Calu3 (cell line): ENCODE measurements at places on chromosomes 5 and 9. TPM values are rescaled to one million over a fixed set of nuclear protein-coding genes. Genes with fewer than 3 reads are reported as not detected.
A peak's percentile ranks its signal among the peaks of the same experiment; 100 is the strongest.

DNA sequence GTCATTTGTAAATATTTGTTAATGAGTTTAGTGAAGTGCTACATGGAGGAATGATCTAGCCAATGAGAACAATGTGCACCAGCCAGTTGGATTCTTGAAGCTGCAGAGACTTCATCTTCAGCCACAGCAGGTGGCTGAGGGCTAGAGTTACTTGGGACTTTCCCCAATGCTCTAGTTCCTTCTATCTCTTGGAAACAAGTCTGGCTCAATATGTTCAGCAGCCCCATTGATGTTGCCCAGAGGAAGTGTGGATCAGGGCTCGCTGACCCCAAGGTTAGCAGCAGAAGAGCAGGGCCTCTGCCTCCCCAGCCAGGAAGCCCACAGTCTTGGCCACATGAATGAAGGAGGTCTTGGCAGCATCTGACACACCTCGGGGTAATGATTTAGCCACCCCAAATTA, 117.5 kb downstream of the SLC1A3 start:
- DNase-seq = no peak

Gene OGN
- not detected in 2 replicates for total RNA-seq

GRCh38 chr9:83699615-83700014, 8.1 kb downstream of the UBQLN1 start:
- no peak for DNase-seq

DNA sequence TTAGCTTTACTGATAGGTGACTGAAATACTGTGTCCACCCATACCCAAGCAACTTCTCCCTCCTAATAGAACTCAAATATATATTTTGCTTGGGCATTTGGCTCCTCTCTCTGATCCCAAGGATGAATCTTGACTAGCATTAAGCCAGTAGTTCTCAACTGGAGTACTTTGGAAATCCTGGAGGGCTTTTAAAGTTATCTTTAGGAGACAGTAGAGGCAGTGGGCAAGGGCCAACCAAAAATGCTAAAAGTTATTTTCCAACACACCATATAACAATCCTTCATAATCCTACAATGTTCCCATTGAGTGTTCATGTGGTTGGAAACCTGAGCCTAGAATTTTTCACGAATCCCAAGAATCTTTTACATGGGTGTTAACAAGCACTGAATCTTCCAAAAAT, 11.1 kb upstream of the ETF1 start:
- DNase-seq = no peak

DNA sequence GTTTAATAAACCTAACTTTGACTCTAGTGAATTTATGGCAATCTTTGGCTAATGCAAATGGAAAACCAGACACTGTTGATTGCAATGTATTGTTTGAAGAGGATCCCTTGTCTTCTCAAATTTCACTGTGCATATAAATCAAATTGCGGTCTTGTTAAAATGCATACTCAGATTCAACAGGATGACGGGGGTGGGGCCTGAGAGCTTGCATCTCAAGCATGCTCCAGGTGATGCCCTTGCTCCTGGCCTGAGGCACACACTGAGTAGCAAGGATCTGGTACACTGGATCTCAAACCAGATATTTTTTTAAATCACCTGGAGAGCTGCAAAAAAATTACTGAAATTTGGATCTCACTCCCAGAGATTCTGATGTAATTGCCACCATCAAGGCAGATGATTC, 463.7 kb downstream of the DNAH5 start:
- DNase-seq = no peak

DNA sequence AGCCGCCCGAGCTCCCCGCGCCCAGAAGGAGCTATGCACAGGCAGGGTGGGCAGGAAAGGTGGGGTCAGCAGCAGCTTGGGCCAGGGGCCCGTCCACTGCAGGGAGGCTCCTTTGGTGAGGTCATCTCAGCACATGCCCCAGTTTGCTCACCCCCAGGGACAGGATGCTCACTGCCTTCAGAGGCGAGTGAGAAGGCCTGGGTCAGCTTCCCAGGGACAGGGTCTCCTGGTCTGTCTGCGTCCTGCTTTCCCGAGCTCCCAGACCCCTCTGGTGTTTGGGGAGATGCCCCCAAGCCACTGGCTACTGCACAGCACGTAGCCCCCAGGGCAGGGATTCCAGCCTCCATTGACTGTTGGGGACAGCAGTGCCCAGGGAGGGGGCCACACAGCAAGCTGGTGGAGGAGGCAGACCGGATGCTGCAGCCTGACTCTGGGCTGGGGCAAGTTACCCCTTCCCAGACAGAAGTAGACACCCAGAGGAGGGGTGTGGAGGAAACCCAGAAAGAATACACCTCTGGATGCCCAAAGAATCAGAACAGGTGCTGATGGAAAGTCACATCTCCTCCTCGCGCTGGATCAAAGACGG, 581 bp upstream of the SARDH start:
- DNase-seq = no peak

Gene TMOD1
- 0.14 and 0.15 TPM in 2 replicates for total RNA-seq

Gene PTPDC1
- total RNA-seq = 7.6 and 8.2 TPM in 2 replicates

DNA sequence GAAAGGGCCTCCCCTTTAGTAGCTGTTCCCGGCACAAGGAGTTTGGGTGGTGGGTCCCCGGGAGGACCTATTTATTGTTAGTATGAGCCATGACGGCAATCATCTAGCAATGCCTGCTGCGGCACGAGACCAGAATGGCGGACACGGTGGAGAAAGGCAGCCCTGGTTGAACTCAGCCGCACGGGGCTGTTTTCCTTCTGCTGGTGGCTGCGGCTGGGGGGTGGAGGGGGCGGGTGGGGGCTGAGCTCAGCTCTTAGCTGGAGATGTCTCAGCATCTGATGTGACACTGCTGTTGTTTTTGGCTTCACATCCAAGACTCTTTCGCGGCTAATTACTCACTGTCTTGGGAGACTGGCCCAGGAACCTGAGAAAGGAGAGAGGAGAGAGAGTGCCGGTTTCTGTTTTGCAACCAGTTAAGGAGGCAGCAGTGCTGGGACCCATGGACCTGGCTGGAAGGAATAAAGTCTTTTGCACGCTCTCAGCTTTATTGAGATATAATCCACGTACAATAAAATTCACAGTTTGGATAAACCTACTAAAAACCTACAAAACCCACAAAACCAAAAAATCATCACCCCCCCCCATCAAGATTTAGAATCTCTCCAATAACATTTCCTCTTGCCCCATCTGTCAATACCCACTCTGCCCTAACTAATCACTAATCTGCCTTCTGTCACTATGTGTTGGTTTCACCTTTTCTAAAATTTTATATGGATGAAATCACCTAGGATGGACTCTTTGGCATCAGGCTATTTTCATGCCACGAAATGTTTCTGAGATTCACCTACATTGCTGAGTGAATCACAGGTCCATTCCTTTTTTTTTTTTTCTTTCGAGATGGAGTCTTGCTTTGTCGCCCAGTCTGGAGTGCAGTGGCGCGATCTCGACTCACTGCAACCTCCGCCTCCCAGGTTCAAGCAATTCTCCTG, 81.8 kb upstream of the NEURL1B start:
- DNase-seq = no peak

- DNase-seq = no peak
Measured at GRCh38 chr5:137492331-137492730, 6.8 kb downstream of the SPOCK1 start.

GRCh38 chr5:146716636-146717035, 161.9 kb downstream of the PPP2R2B start:
- DNase-seq = no peak

DNA sequence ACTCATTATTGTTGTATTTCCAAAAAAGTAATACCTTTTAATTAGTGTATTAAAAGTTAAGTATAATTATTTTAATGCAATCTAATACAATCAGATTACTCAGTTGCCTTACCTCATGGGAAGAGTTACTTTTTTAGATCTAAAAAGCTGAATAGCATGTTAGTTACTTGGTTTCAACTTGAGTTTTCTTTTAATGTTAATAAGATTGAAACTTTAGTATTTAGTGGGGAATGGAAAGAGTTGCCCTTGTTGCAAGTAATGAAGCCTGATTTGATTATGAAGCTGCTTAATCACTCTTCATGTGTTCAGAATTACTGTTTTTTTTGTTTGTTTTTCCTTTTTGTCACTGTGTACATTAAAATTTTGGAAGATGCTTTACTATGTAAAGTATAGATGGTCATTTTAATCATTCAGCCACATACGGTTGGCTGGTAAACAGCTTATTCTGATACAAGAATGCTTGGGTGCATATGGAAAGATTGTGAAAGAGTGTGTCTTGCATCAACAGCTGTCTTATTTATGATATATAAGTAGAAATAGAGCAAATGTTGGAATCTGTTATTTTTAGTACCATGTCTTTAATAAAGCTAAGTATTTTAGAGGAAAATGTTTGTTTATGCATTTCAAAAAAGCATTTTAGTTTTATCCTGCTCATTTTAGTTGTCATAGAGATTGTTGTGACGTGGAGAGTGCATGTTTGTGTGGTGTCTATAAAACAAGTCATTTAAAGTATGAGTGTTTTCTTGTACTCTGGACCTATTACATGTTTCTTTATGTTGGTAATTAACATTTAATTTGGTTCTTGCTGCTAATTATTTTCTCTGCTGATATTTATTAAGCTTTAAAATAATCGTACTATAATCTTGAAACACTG, 36.4 kb downstream of the SREK1 start:
- no peak for DNase-seq

GRCh38 chr5:126745259-126745992, 31.5 kb upstream of the LMNB1 start:
- DNase-seq = no peak

Gene JAKMIP2
- not detected in 2 replicates for total RNA-seq

GRCh38 chr5:8700671-8701070, 831.7 kb downstream of the MTRR start:
- DNase-seq = no peak

Gene TAS2R1
- total RNA-seq = not detected in 2 replicates

- no peak for DNase-seq
Measured at GRCh38 chr9:126169736-126170135, 156.9 kb upstream of the MVB12B start.

Gene PRSS3
- 19.0 and 29.5 TPM in 2 replicates for total RNA-seq

DNA sequence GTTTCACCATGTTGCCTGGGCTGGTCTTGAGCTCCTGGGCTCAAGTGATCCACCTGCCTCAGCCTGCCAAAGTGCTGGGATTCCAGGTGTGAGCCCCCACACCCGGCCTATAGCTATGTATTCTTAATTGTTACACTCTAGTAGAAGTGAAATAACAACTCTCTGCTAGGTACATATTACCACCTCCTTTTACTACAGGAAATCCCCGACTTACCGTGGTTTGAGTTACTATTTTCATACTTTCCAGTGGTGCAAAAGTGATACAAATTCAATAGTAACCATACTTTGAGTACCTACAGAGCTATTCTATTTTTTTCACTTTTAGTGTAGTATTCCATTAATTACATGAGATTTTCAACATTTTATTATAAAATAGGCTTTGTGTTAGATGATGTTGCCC, 719 bp downstream of the ARL14EPL start:
- no peak for DNase-seq

DNA sequence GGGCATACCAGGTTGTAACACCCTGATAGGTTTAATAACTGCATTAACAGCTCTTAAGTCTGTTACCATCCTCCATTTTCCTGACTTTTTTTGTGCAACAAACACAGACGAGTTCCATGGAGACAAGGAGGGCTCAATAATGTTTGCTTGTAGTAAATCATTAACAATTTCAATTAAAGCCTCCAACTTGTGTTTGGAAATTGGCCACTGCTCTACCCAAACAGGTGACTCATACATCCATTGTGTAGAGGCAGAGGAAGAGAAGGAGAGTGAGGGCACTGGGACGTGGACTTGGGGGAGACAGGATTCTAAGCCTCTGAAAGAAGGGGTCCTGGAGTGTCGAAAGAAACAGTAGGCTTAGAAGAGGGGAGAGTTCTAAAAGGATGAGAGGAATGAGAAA, 213.6 kb upstream of the KCNN2 start:
- peak; percentile 60 for DNase-seq

Gene ANKRD20A1
- 0.69 and 3.0 TPM in 2 replicates for total RNA-seq

GRCh38 chr9:122393284-122393983, 22.6 kb downstream of the PTGS1 start:
- DNase-seq = no peak
